ENCODE measurements at places on chromosomes 16 and 17. TPM values are rescaled to one million over a fixed set of nuclear protein-coding genes. Genes with fewer than 3 reads are reported as not detected.

GAS2L2 gene
- not detected for total RNA-seq

CCL17 gene
- total RNA-seq, result not detected

DCTN5 gene
- total RNA-seq, result 69.8 TPM

DNA sequence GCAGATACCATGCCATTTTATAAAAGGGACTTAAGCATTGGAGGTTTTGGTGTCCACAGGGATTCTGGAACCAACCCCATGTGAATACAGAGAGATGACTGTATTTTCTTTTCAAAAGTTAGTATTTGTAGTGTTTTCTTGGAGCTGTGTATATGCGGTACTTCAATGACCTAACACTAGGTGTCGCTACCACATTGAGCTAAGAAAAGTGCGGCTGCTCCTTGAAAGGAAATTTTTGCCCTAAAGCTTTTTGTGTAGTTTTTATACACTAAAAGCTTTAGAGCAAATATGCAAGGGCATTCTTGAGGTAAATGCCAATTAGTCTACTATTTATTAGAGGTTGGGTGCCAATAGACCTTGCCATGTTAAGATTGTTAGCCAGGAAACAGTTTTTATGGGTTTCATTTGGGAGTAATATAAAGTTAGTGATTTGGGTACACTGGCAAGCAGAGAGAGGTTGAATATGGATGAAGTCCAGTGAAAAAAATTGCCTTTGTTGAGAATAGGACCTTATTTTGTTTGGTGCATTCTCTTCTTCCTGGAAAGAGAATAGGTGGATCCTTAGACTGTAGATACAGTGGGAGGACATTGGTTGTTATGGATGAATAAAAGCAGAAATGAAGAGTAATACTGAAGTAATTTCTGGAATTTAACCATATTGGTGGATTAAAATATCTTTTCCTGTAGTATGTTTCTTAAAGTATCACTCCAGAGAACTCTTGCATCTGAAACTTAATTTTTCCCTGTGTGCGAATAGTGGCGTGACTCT, 43.3 kb downstream of the BCAS3 start:
- H3K4me3 ChIP-seq, result no peak overlapping the region
- peak overlapping the region; percentile 8 for H3K27ac ChIP-seq
- H3K4me1 ChIP-seq, result peaks cover 12% of the 10 kb centered on the region
- H3K27me3 ChIP-seq, result no peaks in the 10 kb centered on the region
- no peak for DNase-seq
- no peaks in the 10 kb centered on the region for H3K36me3 ChIP-seq

GRCh38 chr17:61284174-61284573, 115.5 kb upstream of the TBX2 start:
- H3K36me3 ChIP-seq, result no peaks in the 10 kb centered on the region
- peak overlapping the region; percentile 38 for H3K27ac ChIP-seq
- no peak overlapping the region for H3K4me3 ChIP-seq
- H3K27me3 ChIP-seq, result no peaks in the 10 kb centered on the region
- DNase-seq, result no peak

- no peak overlapping the region for H3K4me3 ChIP-seq
- H3K4me1 ChIP-seq, result no peaks in the 10 kb centered on the region
- DNase-seq, result no peak
- H3K36me3 ChIP-seq, result no peaks in the 10 kb centered on the region
Measured at GRCh38 chr16:84677849-84678248, 22.0 kb upstream of the USP10 start.

GRCh38 chr16:73056921-73057290, 9.0 kb upstream of the ZFHX3 start:
- H3K4me3 ChIP-seq, result peak overlapping the region; percentile 96
- DNase-seq, result no peak
- H3K4me1 ChIP-seq, result peaks cover 29% of the 10 kb centered on the region
- H3K36me3 ChIP-seq, result peaks cover 7% of the 10 kb centered on the region

- DNase-seq, result no peak
- no peak overlapping the region for H3K4me3 ChIP-seq
Measured at GRCh38 chr16:50505714-50506542, 42.3 kb upstream of the NKD1 start.

DNA sequence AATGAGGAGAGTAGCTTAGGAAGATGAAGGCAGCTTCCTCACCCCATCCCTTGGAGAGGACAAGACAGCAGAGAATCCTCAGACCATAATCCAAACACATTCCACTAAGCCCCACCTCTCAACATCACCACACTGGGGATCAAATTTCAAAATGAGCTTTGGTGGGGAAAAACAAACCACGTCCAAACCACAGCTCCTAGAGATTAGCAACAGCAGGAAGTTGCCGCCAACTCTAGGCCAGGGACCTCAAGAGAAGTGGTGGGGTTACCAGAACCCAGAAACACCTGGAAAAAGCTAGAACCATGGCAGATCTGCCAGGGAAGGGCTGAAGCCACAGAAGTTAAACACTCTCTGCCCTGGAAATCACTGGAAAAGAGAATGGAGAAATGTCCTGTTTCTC, 571.6 kb downstream of the HS3ST4 start:
- DNase-seq, result no peak
- H3K27ac ChIP-seq, result no peak overlapping the region
- H3K27me3 ChIP-seq, result no peaks in the 10 kb centered on the region
- H3K4me1 ChIP-seq, result no peaks in the 10 kb centered on the region
- no peaks in the 10 kb centered on the region for H3K36me3 ChIP-seq

- no peaks in the 10 kb centered on the region for H3K36me3 ChIP-seq
- no peak for DNase-seq
- H3K27ac ChIP-seq, result no peak overlapping the region
- peaks cover 4% of the 10 kb centered on the region for H3K27me3 ChIP-seq
- H3K4me3 ChIP-seq, result no peak overlapping the region
Measured at GRCh38 chr17:43745541-43745940, 13.1 kb downstream of the SOST start.

GRCh38 chr16:54542805-54543505, 256.4 kb upstream of the IRX3 start:
- H3K27me3 ChIP-seq, result peaks cover 67% of the 10 kb centered on the region
- no peak for DNase-seq
- no peak overlapping the region for H3K27ac ChIP-seq
- peaks cover 5% of the 10 kb centered on the region for H3K4me1 ChIP-seq

DNA sequence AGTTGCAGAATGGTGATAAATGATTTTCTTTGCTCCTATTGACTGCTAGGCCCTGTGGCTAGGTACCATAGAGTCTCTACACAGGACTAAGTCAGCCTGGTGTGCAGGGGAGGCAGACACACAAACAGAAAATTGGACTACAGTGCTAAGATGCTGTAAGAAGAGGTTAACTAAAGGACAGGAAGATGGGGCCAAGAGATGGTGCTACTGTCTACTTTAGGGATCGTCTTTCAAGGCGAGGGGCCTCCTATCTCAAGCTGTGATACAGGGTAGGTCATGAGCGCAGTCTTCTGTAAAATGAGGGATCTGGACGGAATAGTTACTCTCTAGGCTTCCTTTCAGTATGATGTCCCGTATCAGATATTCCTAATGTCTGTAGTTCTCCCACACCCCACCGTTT, 817 bp downstream of the NME1 start:
- DNase-seq, result no peak
- H3K27ac ChIP-seq, result no peak overlapping the region
- no peaks in the 10 kb centered on the region for H3K27me3 ChIP-seq

- no peak overlapping the region for H3K4me3 ChIP-seq
- H3K27me3 ChIP-seq, result no peaks in the 10 kb centered on the region
- no peak overlapping the region for H3K27ac ChIP-seq
- DNase-seq, result no peak
Measured at GRCh38 chr17:9513266-9513665, 62.4 kb downstream of the STX8 start.

DNA sequence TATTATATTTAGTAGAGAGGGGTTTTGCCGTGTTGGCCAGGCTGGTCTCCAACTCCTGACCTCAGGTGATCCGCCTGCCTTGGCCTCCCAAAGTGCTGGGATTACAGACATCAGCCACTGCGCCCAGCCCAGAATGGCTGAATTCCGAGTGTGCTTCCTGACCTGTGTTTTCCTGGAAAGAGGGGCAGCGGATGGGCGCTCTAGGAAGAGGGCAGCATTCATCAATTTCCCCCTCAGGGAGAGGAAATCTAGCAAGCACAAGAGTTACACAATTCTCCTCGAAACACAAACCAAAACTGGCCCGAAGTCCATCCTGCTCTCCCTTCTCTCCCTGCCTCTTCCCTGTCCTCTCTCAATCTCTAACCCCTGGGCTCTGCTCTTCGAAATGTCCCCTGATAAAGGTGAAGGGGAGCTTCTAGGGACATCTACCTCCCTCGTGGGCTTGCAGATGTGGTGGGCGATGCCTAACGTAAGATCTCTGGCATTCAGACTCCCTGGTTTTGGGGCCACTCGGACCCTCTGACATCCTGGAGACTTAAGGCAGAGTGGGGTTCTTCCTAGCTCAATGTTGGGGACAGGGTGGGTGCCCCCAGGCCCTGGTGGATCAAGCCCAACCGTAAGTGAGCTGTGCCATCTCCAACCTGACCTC, 1.0 kb downstream of the IL27 start:
- H3K27ac ChIP-seq, result no peak overlapping the region
- H3K4me3 ChIP-seq, result no peak overlapping the region
- H3K27me3 ChIP-seq, result peaks cover 11% of the 10 kb centered on the region

GRCh38 chr16:72989579-72990551, 58.1 kb downstream of the ZFHX3 start:
- H3K4me1 ChIP-seq, result peaks cover 96% of the 10 kb centered on the region
- H3K27me3 ChIP-seq, result no peaks in the 10 kb centered on the region
- H3K4me3 ChIP-seq, result peak overlapping the region; percentile 45
- DNase-seq, result no peak
- peak overlapping the region; percentile 94 for H3K27ac ChIP-seq

GRCh38 chr16:83296505-83296904, 511.3 kb upstream of the HSBP1 start:
- no peak for DNase-seq
- H3K4me3 ChIP-seq, result no peak overlapping the region
- H3K27me3 ChIP-seq, result no peaks in the 10 kb centered on the region
- no peak overlapping the region for H3K27ac ChIP-seq
- H3K36me3 ChIP-seq, result no peaks in the 10 kb centered on the region
- H3K4me1 ChIP-seq, result peaks cover 21% of the 10 kb centered on the region

GRCh38 chr17:77011173-77012011, 129.4 kb upstream of the SEC14L1 start:
- peaks cover 31% of the 10 kb centered on the region for H3K27me3 ChIP-seq
- no peaks in the 10 kb centered on the region for H3K4me1 ChIP-seq
- no peak overlapping the region for H3K27ac ChIP-seq
- peaks cover 4% of the 10 kb centered on the region for H3K36me3 ChIP-seq
- H3K4me3 ChIP-seq, result no peak overlapping the region

DNA sequence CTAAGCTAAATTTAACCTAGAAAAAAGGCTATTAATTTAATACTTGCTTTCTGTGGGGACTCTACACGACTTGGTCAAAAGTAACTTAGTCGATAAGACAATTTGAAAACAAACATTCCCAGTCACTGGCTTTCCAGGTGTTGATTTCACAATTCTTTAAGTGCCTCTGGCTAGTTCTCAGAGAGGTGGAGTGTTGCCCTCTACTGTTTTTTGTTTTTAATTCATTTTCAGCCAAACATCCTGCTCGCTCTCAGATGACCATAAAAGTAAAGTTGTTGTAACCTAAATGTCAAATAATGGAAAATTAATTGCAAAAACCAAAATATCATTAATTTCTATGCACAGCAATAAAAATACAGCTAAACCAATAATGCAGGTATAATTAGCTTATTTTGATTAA, 107.1 kb downstream of the MYO1D start:
- peaks cover 10% of the 10 kb centered on the region for H3K36me3 ChIP-seq
- H3K4me1 ChIP-seq, result peaks cover 12% of the 10 kb centered on the region
- no peak overlapping the region for H3K27ac ChIP-seq
- H3K27me3 ChIP-seq, result no peaks in the 10 kb centered on the region

DNA sequence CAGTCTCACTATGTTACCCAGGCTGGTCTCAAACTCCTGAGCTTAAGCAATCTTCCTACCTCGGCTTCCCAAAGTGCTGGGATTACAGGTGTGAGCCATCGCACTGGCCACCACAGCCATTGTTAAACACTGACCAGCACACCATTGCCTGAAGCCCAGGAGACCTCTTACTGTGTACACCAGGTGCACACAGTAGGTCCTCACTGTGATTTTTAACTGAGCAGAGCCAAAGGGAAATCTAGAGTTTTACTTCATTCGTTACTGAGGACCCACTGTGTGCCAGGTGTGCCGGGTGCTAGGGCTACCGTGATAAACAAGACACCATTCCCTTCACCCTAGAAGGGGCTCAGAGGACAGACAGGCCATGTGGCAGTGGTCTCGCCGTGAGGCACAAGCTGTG, 4.2 kb downstream of the ITGB4 start:
- peaks cover 10% of the 10 kb centered on the region for H3K4me1 ChIP-seq
- no peak overlapping the region for H3K27ac ChIP-seq
- H3K36me3 ChIP-seq, result no peaks in the 10 kb centered on the region
- no peak for DNase-seq

DNA sequence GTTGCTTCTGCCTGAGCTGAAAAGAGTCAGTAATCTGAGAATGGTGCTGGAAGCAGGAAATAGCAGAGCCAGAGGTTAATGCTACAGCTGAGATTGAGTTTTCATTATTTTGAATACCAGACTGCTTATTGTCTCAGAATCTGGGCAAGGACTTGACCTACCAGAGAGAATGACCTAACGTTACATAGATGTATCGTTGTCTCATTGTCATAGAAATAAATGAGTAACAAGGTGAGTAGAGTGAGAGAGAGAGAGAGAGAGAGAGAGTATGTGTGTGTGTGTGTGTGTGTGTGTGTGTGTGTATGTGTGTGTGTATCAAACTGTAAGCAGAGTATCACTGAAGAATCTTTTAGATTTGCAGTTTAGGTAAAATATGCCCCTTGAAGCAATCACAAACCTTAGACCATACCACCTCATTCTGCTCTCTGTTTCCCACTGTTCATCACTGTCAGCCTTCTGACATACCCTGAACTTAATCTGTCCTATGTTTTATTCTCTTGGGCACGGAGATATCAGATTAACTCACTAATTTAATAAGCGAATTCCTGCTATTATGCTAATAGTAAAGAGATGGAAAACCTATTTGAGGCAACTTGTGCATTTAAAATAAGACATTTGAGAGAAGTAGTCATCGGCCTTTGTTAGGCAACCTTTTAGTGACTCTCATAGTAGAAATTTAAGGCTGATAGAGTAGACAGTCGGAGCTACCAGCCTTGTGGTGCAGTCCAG, 87.8 kb downstream of the CYB561 start:
- H3K4me1 ChIP-seq, result peaks cover 60% of the 10 kb centered on the region
- H3K27ac ChIP-seq, result peak overlapping the region; percentile 71
- H3K36me3 ChIP-seq, result peaks cover 4% of the 10 kb centered on the region
- H3K27me3 ChIP-seq, result no peaks in the 10 kb centered on the region

GRCh38 chr17:82004517-82005455, 17.9 kb downstream of the CENPX start:
- no peaks in the 10 kb centered on the region for H3K36me3 ChIP-seq
- no peak for DNase-seq
- H3K27me3 ChIP-seq, result no peaks in the 10 kb centered on the region
- no peak overlapping the region for H3K4me3 ChIP-seq
- no peak overlapping the region for H3K27ac ChIP-seq
- peaks cover 18% of the 10 kb centered on the region for H3K4me1 ChIP-seq

Data from chondrocyte (in vitro differentiated cells).